Activated CD4-positive, alpha-beta T cell treated with anti-CD3 and anti-CD28 coated beads, Interleukin-2, Interleukin-6, amounts not matched to agents 100 ng/mL and 50 ng/mL, durations not matched to agents 16 hours and 8 hours (primary cell): ENCODE measurements at places on chromosomes 11 and 22.

DNA sequence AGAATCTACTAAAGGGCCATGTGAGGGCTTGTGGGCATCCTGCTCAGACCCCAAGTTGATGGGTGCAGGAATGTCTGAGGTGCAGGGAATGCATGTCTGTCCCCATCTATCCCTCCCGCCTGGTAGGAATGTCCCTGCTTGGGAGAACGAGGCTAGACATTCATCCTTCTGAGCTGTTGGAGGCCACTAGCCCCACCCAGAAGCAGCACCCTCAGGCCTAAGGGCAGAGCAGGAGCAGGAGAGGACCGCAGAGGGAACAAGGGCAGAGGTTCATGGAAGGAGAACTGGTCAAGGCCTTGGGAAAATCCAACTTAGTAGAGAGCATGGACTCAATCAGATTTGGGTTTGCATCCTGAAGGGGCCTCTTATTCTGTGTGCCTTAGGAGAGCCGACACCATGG, 22.1 kb upstream of the LMO1 start:
- no peak for DNase-seq

DNA sequence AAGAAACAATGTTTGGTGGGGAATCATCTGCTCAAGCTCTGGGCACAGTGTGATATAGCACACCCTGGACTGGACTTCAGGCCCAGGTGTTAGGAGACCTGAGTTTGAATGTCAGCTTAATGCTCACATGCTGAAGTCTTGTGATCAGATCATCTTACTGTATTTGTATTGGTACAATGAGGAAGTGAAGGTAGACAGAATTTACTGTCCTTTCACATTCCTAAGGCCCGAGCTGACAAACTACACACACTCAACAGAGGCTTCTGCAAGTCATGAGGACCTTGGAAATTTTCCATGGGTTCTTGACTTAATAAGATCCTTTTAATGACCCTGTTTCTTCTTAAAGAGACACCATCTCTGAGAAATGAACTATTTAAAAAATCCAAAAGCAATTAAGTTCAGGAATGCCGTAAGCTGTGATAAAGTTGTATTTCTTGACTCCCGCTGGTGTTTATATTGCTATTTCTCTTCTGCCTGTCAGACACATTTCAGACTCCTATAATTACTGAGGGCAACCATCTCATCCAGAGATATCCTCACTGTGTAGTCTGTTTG, 802.0 kb downstream of the DLG2 start:
- no peak for DNase-seq

- DNase-seq: no peak
Observed at GRCh38 chr11:134864233-134864967, 452.4 kb upstream of the B3GAT1 start.

GRCh38 chr11:118856314-118856713, 27.4 kb upstream of the CXCR5 start:
- DNase-seq: no peak

GRCh38 chr11:70583781-70584218, 185.5 kb downstream of the CTTN start:
- no peak for DNase-seq

- no peak for DNase-seq
Observed at GRCh38 chr11:35477901-35478300, 47.5 kb downstream of the PAMR1 start.

GRCh38 chr11:14529951-14530350, 9.8 kb upstream of the PSMA1 start:
- no peak for DNase-seq

GRCh38 chr11:85937835-85938234, 82.7 kb downstream of the CCDC83 start:
- DNase-seq: no peak

DNA sequence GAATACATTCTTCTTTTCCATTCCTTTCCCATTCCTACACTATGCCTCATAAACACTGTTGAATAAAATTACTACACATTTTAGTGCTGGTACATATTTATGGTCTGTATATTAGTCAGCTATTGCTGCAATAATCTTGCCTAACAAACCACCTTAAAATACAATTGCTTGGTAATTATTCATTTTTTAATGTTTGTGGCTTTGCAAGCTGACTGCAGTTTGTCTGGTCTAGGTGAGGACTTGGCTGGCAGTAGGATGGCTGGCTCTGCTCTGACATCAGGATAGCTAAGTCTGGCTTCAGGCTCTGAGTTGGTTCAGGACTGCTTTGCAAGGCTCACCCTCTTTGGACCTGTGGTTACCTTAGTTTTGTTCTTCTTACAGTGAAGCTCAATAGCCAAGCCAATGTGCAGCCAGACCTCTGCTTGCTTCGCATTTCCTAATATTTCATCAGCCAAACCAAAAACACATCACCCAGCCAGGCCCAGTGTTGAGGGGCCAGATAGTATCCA, 913.4 kb upstream of the RAG2 start:
- DNase-seq: no peak

- no peak for DNase-seq
Observed at GRCh38 chr11:30113326-30113898, 96.6 kb upstream of the KCNA4 start.

DNA sequence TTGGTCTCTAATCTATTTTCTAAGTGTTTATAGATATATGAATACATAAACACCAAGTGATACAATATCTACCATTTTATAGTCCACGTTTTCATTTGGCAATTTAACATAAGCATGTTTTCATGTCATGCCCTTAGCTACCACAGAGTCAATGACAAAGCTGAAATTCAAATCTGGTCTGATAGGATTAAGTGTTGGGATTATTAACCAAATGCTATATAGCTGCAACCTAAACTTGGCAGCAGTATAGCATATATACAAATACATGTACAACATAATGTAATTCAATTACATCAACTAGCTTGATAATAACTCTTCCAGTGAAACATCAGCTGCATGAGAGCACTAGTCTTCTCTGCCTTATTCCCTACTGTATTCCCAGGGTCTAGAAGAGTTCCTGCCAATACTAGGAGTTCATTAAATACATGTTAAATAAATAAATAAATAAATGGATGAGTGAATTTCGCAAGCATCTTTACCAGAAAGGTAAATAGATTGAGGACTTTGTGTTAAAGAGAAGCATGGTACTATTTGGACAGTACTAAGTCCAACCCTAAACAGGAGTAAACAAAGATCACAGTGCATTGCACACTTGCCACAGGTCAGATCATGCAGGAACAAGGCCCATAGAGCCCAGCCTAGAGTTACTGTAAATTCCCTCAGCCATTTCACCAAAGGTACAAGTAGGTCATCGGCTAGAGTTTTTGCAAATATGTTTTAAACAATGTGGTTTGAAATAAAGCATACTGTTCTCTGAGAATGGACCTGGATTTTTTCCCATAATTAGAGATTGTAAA, 12.8 kb downstream of the SAA4 start:
- no peak for DNase-seq

DNA sequence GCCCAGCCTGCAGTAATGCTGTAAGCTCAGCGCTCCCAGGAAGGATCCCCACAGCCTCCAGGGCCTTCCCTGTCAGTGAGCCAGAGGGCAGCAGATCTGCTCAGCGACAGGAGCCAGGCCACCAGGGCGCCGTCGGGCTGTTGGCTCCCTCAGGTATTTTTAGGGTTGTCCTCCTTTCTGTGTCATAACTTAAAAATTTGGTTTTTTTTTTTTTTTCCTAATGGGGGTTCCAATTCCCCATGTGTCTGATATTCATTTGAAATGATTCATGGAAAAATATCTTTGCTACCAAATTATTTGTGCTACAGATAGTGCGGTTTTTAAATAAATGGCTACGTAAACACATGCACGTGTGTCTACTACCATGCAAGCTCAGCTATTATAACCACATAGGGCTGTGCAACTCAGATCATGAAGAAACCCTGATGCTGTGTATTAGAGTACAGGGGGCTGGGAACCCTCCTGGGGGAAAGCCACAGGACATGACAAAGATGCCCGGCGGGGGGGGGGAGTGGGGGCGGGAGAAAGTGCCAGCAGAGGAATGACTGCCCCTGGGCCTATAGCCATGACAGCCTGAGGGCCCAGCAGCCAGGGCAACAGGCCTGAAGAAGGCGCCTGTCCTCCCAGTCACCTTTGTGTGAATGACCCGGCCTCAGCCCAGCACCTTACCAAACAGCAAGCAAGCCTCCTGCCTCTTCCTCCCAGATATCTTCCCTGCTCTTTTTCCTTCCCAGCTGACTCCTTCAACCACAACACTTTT, 89.3 kb downstream of the NAT10 start:
- no peak for DNase-seq

GRCh38 chr11:72642043-72642883, 32.0 kb downstream of the PDE2A start:
- DNase-seq: no peak

DNA sequence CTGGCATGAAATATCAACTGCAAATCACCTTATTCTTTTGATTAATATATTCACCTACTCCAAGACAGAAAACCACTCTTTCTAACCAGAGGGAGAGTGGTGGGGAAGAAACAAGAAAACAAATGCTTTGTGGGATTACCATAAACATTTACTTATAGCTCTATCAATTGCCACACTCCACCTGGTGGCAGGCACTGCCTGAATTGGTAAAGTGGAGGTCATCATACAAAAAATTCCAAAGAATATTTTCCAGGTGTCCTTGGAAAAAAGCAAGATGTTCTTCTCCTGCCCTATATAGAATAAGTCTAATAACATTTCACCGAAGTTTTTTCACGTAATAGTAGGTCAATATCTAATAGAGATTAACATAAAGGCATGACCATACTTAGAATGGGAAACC, 45.3 kb downstream of the PHF21A start:
- DNase-seq: no peak

DNA sequence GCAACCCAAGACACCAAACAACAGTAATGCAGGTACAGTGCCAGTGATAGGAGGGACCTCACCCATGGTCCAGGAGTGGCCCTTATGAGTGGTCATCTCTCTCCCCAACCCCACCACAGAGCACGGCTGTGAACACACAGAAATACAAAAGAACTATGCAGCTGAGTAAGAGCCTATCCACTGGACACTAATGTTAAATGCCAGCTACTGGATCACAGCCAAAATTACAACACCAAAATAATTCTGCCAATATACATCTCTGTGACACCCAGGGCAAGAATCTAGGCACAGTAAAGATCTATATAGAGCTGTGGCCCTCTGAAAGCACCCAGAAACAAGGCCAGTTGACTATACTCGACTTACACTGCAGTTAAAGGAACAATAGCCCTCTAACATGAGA, 22.8 kb upstream of the GPR83 start:
- DNase-seq: no peak

- DNase-seq: no peak
Observed at GRCh38 chr11:16148301-16148931, 207.9 kb downstream of the SOX6 start.

GRCh38 chr11:113473983-113474361, 1.2 kb downstream of the DRD2 start:
- DNase-seq: no peak

- no peak for DNase-seq
Observed at GRCh38 chr11:92253945-92254344, 29.3 kb downstream of the FAT3 start.

DNA sequence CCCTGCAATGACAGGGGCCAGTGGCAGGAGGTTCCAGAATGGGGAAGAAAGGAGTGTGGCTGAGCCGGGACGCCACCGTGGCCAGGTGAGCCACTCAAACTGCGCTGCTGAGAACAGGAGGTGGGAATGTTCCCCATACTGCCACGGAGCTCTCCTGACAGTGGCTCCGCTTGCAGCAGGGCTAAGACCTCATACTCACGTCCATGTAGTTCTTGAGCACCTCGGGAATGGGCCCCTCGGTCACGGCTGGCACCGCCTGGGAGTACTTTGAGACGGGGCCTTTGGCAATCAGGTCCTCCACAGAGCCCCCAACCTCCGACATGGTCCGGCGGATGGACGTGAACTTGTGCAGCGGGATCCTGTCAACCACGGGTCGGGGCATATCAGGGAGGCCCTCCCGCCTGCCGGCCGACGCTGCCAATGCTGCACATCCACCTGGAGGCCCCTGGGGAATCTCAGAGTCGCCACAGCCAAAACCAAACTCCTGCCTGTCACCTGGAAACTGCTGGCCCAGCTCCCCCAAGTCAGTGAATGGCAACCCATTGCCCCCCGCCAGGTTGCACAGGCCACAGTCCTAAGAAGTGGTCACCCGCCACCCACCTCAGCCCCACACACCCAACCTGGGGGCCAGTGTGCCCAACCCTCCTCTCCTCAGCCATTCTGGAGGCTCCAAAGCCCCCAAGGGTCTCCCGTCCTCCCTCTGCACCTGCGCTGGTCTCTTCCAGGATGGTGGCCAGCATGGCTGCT, 2.4 kb downstream of the CTSD start:
- DNase-seq: no peak
